ENCODE measurements at places on chromosomes 2 and 18. TPM values are rescaled to one million over a fixed set of nuclear protein-coding genes. Genes with fewer than 3 reads are reported as not detected.
A peak's percentile ranks its signal among the peaks of the same experiment; 100 is the strongest.

GRCh38 chr2:104752504-104752903 lies 101.4 kb upstream of the POU3F3 start:
- 0 out of 2 replicates have a peak, but pooled peaks cover 6% of the 10 kb centered on the region for H3K27me3 ChIP-seq
- no peak for DNase-seq
- no peak overlapping the region for H3K27ac ChIP-seq
- no peaks in the 10 kb centered on the region for H3K36me3 ChIP-seq

DNA sequence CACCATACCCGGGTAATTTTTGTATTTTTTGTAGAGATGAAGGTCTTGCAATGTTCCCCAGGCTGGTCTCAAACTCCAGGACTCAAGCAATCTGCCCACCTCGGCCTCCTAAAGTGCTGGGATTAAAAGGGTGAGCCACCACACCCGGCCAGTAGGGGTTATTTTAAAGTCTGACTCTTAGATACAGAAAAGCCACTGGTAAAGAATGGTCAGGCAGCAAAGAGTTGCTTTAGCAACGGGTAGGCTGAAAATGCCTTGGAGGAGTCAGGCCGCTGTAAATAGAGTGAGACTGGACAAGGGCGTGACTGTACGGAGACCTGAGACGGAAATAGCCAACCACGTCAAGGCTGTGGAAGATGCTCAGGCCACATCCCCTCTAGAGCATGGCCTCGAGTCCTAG lies 54.2 kb downstream of the ACKR3 start:
- H3K4me3 ChIP-seq, result no peak overlapping the region
- H3K4me1 ChIP-seq, result no peaks in the 10 kb centered on the region
- no peak overlapping the region for H3K27ac ChIP-seq
- no peaks in the 10 kb centered on the region for H3K27me3 ChIP-seq
- peak; percentile 24 for DNase-seq

DNA sequence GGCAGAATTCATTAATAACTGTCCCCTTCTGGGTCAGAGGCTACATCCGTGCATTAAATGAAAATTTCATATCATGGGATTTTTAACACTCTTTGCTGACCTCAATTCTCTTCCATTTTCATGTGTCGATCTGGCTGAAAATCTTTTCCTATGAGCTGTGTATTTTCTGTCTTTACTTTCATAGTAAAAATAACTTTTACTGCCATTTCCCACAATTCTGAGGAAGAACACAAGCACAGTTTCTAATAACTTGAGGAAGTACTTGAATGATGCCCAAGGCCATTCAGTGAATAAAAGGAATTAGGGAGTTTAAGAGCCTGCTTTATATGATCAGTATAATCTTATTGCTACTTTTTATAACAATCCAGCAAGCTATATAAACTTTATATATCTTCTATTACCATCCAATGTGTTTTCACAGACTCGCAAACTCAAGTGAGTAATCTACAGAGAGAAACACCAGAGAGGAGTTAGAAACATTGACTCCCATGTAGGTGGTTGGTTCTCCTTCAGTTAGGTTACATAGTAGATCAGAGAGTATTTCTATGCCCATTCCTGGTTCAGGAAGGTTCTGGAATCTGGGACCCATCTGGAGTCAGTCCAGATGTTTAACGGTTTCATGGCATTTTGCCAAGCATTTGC lies 340.0 kb downstream of the FBXO15 start:
- DNase-seq, result no peak
- H3K27ac ChIP-seq, result no peak overlapping the region
- no peaks in the 10 kb centered on the region for H3K36me3 ChIP-seq
- H3K4me1 ChIP-seq, result peaks cover 7% of the 10 kb centered on the region
- H3K4me3 ChIP-seq, result no peak overlapping the region
- no peaks in the 10 kb centered on the region for H3K27me3 ChIP-seq

DNA sequence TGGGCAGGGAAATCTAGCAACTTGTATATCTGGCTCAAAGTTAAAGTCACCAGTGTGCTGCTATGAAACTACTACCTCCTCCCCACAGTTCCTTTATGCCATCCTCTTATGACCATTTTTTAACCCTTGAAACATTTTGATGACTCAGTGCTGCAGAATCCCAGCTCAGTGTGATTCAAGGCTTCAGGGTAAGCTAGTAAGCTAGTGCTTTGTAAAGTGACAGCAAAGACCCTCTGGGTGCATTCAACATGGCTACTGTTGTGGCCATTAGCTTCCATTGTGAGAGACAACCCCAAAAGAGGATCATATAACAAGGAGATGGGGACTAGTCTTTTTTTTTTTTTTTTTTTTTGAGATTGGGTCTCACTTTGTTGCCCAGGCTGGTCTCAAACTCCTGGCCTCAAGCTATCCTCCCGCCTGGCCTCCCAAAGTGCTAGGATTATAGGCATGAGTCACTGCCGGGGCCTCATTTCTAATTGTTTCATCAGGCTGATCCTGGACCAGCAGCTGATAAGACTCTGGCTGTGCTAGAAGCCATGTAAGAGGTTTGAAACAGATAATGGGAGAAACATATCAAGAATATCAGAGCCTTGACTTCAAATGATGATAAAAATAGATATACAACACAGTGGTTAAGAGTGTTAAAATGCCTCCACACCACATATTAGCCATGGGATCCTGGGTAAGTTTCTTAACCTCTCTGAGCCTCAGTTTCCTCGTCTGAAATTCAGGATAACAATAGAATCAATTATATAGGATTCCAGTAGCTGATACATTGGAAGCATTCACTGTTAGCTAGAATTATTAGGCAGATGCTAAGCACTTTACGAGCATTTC lies 65.7 kb upstream of the RTN4 start:
- no peaks in the 10 kb centered on the region for H3K27me3 ChIP-seq
- H3K27ac ChIP-seq, result no peak overlapping the region
- DNase-seq, result no peak
- H3K4me3 ChIP-seq, result no peak overlapping the region

CPS1 gene
- total RNA-seq, result 15.7 TPM

ASB18 gene
- total RNA-seq, result not detected

All from GM23338 (cell line).